ENCODE measurements at places on chromosomes 7 and 10.

DNA sequence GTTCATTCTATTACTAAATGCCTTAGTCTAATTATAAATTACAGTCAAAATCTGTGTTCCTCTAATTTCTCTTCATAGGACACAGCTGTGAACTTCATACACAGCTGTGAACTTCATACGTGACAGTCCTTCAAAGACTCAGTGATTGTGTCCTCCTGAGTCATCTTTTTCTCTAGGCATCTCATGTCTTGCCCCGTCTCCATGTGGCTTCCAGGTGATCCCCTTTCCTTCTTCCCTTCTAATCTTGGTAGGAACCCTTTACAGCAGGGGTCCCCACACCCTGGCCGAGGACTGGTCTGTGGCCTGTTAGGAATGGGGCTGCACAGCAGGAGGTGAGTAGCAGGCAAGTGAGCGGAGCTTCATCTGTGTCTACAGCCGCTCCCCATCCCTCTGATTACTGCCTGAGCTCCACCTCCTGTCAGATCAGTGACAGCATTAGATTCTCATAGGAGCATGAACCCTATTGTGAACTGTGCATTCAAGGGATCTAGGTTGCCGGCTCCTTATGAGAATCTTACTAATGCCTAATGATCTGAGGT, 14.0 kb upstream of the EIF5AL1 start:
- DNase-seq = no peak

DNA sequence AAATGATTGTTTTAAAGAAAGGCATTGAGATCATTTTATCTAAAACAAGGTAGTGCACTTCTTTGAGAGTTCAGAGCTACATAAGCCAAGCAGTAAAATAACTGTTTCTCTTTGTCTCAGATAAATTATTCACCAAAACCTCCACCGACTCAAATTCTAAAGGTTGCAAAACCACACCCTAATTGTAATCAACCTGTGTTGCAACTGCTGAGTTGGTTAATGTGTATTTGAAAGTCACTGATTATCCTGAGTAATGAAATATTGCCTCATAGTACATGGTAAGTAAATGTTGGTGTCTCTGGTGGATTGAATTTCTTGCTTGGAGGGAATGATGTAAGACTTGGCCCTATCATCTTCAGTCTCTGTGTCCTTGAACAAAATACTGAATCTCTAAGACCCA, 35.9 kb upstream of the CYP2C9 start:
- DNase-seq = no peak

GRCh38 chr10:62705789-62706188, 98.7 kb upstream of the ADO start:
- no peak for DNase-seq

- DNase-seq = no peak
Measured at GRCh38 chr10:6877336-6877721, 297.3 kb upstream of the PRKCQ start.

DNA sequence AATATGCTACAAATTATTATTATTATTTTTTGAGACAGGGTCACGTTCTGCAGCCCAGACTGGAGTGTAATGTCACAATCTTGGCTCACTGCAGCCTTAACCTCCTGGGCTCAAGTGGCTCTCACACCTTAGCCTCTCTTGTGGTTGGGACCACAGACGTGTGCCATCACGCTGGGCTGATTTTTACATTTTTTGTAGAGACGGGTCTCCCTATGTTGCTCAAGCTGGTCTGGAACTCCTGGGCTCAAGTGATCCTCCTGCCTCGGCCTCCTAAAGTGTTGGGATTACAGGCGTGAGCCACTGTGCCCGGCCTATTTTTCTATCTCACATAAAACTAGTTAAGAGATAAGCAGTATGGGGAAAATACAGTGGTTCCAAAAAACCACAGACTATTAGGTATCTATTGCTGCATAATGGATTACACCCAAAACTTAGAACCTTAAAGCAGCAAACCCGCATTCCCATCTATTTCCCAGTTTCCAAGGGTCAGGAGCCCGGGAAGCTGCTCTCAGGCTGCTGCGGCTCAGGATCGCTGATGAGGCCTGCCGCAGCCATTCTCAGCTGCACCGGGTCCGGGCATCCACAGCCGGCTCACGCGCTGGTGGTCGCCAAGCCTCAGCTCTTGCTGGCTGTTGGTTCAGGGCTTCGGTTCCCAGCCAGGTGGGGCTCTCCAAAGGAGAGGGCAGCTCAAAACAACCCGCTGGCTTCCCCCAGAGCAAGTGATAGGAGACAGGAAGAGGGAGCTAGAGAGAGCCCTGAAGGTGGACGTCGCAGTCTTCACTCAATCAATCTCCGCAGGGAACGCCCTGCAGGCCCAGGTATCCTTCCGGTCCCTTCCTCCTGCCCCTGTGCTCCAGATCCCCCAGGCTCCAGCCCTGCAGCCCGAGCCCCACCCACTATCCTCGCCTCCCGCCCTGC, 128.2 kb downstream of the UBE2H start:
- no peak for DNase-seq

GRCh38 chr7:54615-55014, 137.8 kb upstream of the FAM20C start:
- DNase-seq = no peak

DNA sequence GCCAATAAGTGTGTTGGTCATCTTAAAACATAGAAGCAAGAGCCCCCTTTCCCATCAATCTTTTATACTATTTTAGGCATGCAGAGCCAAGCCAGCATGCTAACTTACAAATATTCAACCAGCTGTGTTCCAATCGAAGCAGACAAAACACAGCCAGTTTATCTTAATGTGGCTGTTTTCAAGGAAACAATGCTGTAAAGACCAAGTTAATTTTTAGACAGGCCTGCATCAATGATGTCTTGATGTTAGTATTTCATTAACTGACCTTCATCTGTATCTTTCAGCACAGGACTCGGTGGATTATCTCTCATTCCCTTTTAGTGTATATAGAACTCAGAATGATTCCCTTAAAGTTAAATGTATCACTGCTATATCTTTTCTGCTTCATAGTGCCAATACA, 262.0 kb upstream of the ZWINT start:
- no peak for DNase-seq

GRCh38 chr7:41035794-41036193, 667.1 kb downstream of the INHBA start:
- no peak for DNase-seq

DNA sequence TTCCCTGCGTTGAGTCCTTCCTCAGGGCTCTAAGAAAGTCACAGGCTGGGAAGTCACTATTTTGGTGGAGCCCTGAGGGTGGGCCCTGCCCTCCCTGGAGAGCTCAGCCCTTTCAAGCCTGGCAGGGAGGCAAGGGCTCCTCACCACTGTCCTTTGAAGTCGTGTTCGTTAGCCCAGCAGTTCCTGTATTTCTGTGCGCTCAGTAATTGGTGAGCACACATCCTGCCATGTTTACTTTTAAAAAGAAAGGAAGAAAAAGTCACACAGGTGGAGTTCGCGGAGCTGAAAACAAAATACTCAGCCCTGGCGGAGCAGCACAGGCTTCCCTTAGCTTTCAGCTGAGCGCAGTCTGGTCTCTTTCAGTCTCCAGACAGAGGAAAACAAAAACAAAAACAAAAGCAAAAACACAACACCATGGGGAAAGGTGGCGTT, 37.1 kb downstream of the PRKCQ start:
- no peak for DNase-seq

DNA sequence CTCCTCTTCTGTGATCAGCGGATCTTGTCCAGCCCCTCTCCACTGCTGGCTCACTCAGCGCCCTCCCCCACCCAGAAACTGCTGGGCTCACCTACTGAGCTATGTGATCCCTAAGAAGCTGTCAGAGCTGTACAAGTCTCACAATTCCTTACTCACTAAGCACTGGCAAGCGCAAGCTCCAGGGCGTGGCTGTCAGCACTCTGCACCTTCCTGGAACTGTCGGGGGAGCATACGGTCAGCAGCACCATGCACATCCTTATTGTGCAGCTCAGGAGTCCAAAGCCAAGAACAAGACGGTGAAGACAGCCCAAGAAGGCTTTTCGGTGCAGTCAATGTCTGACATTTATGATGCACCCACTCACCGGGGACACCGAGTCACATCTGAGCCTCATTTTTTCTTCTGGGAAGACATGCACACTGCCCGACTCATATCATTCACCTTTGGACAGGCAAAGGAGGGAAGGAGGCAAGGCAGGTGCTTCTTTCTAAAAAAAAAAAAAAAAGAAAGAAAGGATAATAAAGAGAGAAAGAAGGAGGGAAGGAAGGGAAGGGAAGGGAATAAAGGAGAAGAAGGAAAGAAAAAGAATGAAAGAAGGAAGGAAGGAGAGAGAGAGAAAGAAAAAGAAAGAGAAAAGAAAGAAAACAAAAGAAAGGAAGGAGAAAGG, 56.3 kb downstream of the ASB13 start:
- no peak for DNase-seq

GRCh38 chr7:140898786-140899536, 25.8 kb downstream of the BRAF start:
- DNase-seq = no peak

DNA sequence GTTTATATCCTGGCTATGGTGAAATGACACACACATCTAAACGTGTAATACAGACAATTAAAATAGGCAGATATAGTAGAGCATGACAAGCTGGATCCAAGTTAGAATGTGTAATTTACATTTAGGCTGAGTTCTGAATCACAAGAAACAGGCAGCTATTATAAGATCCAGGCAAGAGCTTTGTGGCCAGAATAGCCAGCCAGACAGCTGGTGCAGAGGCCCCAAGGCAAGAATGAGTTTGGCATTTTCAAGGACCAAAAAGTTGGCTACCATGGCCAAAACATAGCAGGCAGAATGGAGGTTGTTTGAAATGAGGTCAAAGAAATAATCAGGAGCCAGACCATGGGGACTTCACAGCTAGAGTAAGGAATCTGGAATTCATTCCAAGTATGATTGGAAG, 281.7 kb downstream of the MTERF1 start:
- no peak for DNase-seq

DNA sequence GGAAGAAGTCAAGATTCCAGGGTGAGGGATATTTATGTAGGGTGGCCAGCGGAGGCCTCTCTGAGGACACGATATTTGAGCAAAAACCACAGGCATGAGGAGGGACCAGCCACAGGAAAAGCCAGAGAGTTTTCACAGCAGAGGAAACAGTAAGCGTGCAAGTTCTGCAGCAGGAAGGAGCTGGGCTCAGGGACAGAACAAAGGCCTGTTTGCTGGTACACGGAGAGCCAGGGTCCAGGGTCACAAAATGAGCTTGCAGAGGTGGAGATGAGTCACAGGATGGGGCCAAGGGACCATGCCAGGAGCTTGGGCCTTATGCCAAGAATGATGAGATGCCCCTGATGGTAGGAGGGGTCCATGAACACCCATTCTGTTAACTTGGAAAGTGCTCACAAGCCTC, 283.5 kb downstream of the PLXNA4 start:
- DNase-seq = peak; percentile 57

DNA sequence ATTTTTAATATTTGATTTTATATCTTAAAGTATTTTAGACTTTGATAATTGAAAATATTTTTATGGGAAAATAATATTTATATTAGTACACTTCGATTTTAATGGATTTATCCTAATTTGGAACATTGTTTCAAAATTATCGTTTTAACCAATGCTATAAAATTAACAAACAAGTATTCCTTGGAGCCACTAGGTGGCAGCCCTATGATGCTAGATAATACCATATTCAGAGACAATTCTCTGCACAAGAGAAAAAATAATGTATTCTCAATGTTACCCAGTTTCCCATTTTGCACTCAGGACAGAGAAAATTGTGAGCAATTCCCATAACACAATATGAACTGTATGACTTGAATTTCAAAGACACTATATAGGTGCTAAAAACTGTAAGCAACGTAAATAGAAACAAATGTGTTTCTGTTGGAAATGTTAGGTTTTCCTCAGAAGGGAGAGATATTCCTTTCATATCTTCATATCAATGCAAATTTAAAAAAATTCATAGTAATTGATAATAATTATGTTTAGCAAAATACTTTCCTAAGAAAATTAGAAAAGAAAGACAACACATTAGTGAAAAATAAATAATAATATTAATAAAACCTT, 237.8 kb downstream of the SEMA3E start:
- peak; percentile 7 for DNase-seq

- DNase-seq = no peak
Measured at GRCh38 chr10:72095195-72095594, 6.8 kb upstream of the SPOCK2 start.

DNA sequence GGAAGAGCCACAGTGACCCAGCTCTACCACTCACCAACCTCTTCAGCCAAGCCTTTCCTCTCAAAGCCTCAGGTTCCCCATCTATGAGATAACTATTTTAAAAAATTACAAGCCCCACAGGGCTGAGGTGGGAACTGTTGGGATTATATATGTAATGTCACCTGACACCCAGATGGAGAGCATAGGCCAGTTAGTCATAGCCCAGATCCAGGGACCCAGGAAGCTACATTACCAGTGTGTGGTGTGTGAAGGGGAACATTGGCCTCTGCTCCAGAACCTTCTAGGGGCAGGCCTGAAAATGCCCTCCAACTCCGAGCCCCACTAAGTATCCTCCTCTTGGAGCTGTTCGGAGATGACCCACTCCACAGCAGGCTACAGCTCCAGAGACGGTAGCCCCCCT, 162.4 kb downstream of the NRF1 start:
- DNase-seq = no peak

GRCh38 chr7:127616724-127617123, 1.2 kb downstream of the PAX4 start:
- no peak for DNase-seq

- DNase-seq = no peak
Measured at GRCh38 chr10:73601486-73601921, 10.4 kb upstream of the USP54 start.

- no peak for DNase-seq
Measured at GRCh38 chr7:120452665-120453064, 179.7 kb downstream of the KCND2 start.

DNA sequence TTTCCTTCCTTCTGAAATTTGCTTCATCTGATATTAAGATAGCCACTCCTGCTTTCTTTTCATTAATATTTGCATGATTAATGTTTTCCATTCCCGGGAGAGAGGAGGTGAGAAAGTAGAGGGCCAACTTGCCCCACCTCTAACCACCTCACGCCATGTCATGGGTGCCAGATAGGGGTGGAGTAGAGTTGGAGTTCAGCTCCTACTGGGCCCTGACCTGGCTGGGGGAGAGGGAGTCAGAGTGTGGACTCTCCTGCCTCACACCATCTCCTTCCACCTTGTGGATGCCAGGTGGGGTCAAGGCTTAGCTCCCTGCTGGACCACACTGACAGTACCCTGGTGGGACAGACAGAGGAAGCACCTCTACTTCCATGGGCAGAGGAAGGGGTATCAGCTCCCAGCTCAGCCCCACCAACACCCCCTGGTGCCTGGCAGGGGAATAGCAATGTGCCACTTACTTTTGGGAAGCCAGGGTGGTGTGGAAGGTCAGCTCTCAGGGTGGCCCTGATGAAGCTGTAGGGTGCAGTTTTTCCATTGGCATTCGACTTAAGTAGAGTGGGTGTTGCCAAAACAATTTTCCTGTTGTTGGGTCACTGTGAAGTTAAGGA, 28.0 kb downstream of the CHST12 start:
- no peak for DNase-seq
